ENCODE measurements at places on chromosomes 11 and 22.

DNA sequence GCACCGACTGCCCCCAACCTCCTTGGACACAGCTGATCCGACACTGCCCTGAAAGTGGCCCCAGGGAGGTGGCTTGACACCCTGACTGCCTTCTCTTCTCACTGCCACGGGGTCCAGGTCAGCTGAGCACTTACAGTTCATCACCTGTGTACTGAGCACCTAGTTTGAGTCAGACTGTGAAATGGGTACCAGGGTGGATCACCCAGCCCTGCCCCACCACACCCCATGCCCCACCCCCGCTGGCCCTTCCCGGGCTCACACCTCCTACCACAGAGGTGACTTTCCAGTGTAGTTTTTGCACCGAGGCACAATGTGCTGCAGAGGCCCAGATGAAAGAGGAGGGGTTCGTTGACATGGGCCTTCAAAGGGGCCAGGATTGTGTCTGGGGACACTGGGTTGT is 59.5 kb downstream of the PRDM11 start:
- no peak for DNase-seq

DNA sequence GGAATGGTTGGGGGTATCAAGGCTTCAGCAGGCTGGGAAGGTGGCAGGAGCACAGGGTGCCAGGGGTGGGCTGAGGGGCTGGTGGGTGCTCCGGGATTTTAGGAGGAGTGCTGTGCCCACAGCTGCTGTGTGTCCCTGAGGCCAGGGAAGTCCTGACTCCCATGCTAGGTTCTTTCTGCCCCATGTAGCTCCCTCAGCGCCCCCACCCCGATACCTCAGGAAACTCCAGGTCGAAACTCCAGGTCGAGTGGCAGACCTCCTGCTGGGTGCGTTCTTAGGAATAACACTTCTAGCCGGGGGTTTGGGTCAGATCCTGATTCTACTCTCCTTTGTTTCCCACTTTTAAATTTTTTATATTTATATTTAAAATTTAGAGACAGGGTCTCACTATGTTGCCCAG is 8.3 kb downstream of the AP2A2 start:
- no peak for DNase-seq

DNA sequence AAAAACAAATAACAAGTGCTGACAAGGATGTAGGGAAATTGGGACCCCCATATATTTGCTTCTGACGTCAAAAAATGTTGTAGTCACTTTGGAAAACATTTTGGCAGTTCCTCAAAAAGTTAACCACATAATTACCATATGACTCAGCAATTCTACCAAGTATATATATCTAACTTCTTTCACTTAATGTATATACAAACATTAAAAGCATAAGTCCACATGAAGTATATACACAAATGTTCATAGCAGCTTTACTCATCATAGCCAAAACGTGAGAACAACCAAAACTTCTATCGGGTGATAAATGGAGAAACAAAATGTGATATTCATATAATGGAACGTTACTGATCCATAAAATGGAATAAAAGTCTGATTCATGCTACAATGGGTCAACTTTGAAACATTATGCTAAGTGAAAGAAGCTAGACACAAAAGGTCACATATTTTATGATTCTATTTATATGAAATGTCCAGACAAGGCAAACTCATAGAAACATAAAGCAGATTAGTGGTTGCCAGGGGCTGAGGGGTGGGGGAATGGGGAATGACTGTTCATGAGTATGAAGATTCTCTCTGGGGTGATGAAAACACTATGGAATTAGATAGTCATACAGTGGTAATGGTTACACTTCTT is 48.7 kb upstream of the TEAD1 start:
- DNase-seq: no peak

GRCh38 chr11:63015521-63016215 is at the start of gene SLC22A8:
Gene SLC22A8 (minus strand): TSS chr11:63015841. CDS start chr11:63014958, 883 bp downstream.
- no peak for DNase-seq

DNA sequence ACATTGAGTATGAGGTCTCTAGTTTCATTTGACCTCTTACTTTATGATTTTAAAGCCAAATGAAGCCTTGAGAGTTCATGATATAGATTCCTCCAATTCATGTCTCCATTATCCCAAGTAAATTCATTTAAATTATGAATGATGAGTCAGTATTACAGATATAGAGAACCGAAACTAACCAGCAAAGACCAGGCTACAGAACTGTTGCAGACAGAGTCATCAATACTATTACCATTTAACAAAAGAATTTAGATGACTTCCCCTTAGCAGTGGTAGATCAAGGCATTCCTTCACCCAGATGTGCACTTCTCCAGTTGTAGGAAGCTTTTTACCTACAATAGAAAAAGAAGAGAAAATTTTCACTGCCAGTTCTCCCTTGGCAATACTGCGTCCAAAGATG is 11.8 kb upstream of the CCDC89 start:
- no peak for DNase-seq

Data from stimulated activated CD4-positive, alpha-beta T cell treated with anti-CD3 and anti-CD28 coated beads, Interleukin-15, amount 100 ng/mL, for 48 hours (primary cell).